Body of pancreas (tissue), 4 donors: ENCODE measurements at places on chromosomes 12 and 14.
A peak's percentile ranks its signal among the peaks of the same experiment; 100 is the strongest.

- H3K4me1 ChIP-seq, result no peaks in the 10 kb centered on the region
- no peak for DNase-seq
- no peaks in the 10 kb centered on the region for H3K27me3 ChIP-seq
- H3K36me3 ChIP-seq, result no peaks in the 10 kb centered on the region
- no peak overlapping the region for H3K4me3 ChIP-seq
These were observed 54.5 kb upstream of the ASPG start for GRCh38 chr14:104030958-104031357.

DNA sequence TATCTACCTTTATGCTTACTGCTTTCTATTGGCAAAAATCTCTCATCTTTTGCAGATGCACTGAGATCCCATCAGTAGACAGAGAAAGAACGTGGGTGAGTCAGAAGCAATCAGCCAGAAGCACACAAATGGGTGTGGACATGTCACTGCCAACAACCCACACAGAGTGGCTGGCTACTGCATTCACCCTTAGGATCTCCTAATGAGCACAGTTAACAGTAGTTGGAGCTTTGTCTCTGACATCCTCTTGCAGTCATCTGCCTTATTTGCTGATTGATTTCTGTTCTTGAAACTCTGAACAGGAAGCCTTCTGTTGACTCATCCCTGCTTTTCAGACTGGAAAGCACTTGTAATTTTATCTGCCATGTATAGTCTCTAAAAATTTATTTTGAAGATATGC, 117.2 kb downstream of the RGS6 start:
- no peaks in the 10 kb centered on the region for H3K36me3 ChIP-seq
- DNase-seq, result no peak
- no peaks in the 10 kb centered on the region for H3K4me1 ChIP-seq
- no peaks in the 10 kb centered on the region for H3K27me3 ChIP-seq
- H3K4me3 ChIP-seq, result no peak overlapping the region

- H3K27me3 ChIP-seq, result no peaks in the 10 kb centered on the region
- no peaks in the 10 kb centered on the region for H3K36me3 ChIP-seq
- DNase-seq, result no peak
- peaks cover 3% of the 10 kb centered on the region for H3K4me1 ChIP-seq
- H3K27ac ChIP-seq, result no peak overlapping the region
These were observed 37.6 kb downstream of the SINHCAF start for GRCh38 chr12:31288381-31288780.

DNA sequence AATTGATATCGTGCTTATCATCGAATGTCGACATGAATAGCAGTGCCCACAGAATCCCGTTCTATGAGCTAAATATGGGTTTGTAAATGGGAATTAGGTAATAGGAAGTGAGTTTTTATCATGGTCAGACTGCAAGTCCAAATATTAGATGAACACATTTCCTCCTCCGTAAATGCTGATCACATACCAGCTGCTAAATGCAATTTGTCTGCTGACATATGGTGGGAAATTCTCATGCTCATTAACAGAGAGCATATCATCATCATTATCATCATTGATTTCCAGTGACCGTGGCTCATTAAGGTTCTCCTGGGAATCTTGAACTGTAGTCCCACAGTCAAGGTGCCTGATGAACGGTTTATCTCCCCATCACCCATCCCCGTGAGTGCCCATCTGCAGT, 998.8 kb upstream of the TMEM132C start:
- no peak for DNase-seq
- no peak overlapping the region for H3K27ac ChIP-seq
- H3K4me3 ChIP-seq, result no peak overlapping the region
- H3K4me1 ChIP-seq, result no peaks in the 10 kb centered on the region
- H3K27me3 ChIP-seq, result no peaks in the 10 kb centered on the region

GRCh38 chr12:22899184-22899583, 274.2 kb downstream of the ETNK1 start:
- peaks cover 5% of the 10 kb centered on the region for H3K4me1 ChIP-seq
- H3K4me3 ChIP-seq, result no peak overlapping the region
- no peaks in the 10 kb centered on the region for H3K27me3 ChIP-seq
- no peak overlapping the region for H3K27ac ChIP-seq
- H3K36me3 ChIP-seq, result no peaks in the 10 kb centered on the region
- no peak for DNase-seq

DNA sequence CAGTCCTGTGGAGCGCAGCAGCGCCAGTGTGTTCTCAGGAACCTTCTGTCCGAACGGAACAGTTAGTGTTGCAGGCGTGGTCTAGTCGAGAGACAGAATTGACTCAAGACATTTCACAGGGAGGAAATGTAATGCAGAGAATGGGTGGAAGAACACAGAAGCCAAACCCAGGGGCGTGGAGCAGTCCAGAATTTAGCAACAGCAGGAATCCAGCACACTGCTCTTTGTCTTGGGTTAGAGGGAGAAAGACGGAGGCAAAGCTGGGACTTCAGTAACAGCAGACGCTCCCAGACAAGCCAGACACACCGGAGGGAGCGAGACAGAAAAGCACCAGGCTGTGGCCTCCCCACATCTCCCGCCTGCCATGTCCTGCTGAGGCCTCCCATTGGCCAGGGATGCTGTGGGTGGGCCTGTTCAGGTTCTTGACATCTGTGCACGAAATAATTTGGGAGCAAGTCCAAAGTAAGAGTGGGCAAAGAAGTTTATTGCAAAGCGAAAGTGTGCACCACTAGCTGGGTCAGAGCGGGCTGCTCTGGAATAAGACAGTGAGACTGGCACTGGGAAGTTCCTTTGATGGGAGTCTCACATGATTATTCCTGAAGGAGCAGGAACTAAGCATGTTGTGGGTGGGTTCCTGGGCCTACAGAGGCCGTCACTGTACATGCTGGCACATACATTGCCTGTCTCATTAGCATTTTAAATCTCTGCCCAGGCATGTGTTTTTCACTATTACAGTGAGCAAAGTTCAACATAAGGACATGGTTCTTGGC, 339.3 kb upstream of the SFSWAP start:
- no peaks in the 10 kb centered on the region for H3K36me3 ChIP-seq
- H3K4me3 ChIP-seq, result no peak overlapping the region
- H3K4me1 ChIP-seq, result no peaks in the 10 kb centered on the region

- peak overlapping the region; percentile 32 for H3K4me3 ChIP-seq
- no peaks in the 10 kb centered on the region for H3K36me3 ChIP-seq
- H3K27ac ChIP-seq, result peak overlapping the region; percentile 69
- no peaks in the 10 kb centered on the region for H3K27me3 ChIP-seq
These were observed 677 bp downstream of the C12orf75 start for GRCh38 chr12:105330931-105331804.

- H3K36me3 ChIP-seq, result no peaks in the 10 kb centered on the region
- DNase-seq, result no peak
- H3K27me3 ChIP-seq, result no peaks in the 10 kb centered on the region
- H3K4me3 ChIP-seq, result no peak overlapping the region
These were observed 78.5 kb upstream of the CSRP2 start for GRCh38 chr12:76957301-76957700.

- peak overlapping the region; percentile 84 for H3K27ac ChIP-seq
- no peak for DNase-seq
- H3K4me1 ChIP-seq, result peaks cover 47% of the 10 kb centered on the region
- H3K27me3 ChIP-seq, result no peaks in the 10 kb centered on the region
These were observed 25.9 kb upstream of the HIGD1C start for GRCh38 chr12:50926415-50926814.

GRCh38 chr12:92673756-92674155, 29.0 kb upstream of the PLEKHG7 start:
- no peak overlapping the region for H3K4me3 ChIP-seq
- H3K27ac ChIP-seq, result no peak overlapping the region
- no peaks in the 10 kb centered on the region for H3K27me3 ChIP-seq

- no peak overlapping the region for H3K4me3 ChIP-seq
- no peak for DNase-seq
- no peaks in the 10 kb centered on the region for H3K27me3 ChIP-seq
- H3K27ac ChIP-seq, result no peak overlapping the region
- no peaks in the 10 kb centered on the region for H3K36me3 ChIP-seq
These were observed 312.3 kb upstream of the DIO2 start for GRCh38 chr14:80523518-80524117.

- no peak overlapping the region for H3K27ac ChIP-seq
- H3K36me3 ChIP-seq, result no peaks in the 10 kb centered on the region
- no peak overlapping the region for H3K4me3 ChIP-seq
These were observed 104.4 kb upstream of the DIO2 start for GRCh38 chr14:80315681-80316080.

GRCh38 chr12:55658635-55659391, 22.1 kb downstream of the OR10P1 start:
- peaks cover 4% of the 10 kb centered on the region for H3K4me1 ChIP-seq
- H3K36me3 ChIP-seq, result no peaks in the 10 kb centered on the region
- DNase-seq, result no peak
- H3K4me3 ChIP-seq, result no peak overlapping the region
- no peak overlapping the region for H3K27ac ChIP-seq

- peak; percentile 26 for DNase-seq
- H3K27ac ChIP-seq, result no peak overlapping the region
- H3K4me1 ChIP-seq, result no peaks in the 10 kb centered on the region
These were observed 31.1 kb downstream of the CCDC177 start for GRCh38 chr14:69543341-69544115.

GRCh38 chr12:49825971-49826421, 2.2 kb downstream of the NCKAP5L start:
- H3K36me3 ChIP-seq, result no peaks in the 10 kb centered on the region
- H3K27me3 ChIP-seq, result no peaks in the 10 kb centered on the region
- no peak overlapping the region for H3K4me3 ChIP-seq
- peak overlapping the region; percentile 69 for H3K27ac ChIP-seq
- H3K4me1 ChIP-seq, result peaks cover 21% of the 10 kb centered on the region

- H3K27ac ChIP-seq, result peak within 1 kb of the TSS; percentile 51
- H3K4me1 ChIP-seq, result peaks cover 25% of the 10 kb centered on the region
- peak within 1 kb of the TSS; percentile 90 for H3K4me3 ChIP-seq
- H3K36me3 ChIP-seq, result no peaks in the 10 kb centered on the region
These were observed at the start of gene ZBTB39 for GRCh38 chr12:57005980-57006808. ZBTB39 (minus strand) TSS chr12:57006546; CDS start chr12:57004917, 1,629 bp downstream.

GRCh38 chr12:95674631-95675030, 115.9 kb downstream of the NTN4 start:
- no peak overlapping the region for H3K27ac ChIP-seq
- no peak for DNase-seq
- H3K36me3 ChIP-seq, result no peaks in the 10 kb centered on the region
- peaks cover 11% of the 10 kb centered on the region for H3K4me1 ChIP-seq

DNA sequence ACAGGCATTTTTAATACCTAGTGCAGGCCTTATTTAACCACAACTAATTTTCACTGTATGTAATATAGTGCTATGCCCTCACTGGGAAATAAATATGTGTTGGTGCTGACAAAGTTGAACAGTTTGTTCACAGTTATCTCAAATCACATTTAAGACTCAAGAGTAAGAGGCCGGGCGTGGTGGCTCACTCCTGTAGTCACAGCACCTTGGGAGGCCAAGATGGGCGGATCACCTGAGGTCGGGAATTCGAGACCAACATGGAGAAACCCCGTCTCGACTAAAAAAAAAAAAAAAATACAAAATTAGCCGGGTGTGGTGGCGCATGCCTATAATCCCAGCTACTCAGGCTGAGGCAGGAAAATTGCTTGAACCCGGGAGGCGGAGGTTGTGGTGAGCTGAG, 22.9 kb upstream of the TEAD4 start:
- DNase-seq, result no peak
- no peak overlapping the region for H3K27ac ChIP-seq
- no peak overlapping the region for H3K4me3 ChIP-seq
- H3K4me1 ChIP-seq, result no peaks in the 10 kb centered on the region
- H3K27me3 ChIP-seq, result no peaks in the 10 kb centered on the region
- H3K36me3 ChIP-seq, result no peaks in the 10 kb centered on the region

DNA sequence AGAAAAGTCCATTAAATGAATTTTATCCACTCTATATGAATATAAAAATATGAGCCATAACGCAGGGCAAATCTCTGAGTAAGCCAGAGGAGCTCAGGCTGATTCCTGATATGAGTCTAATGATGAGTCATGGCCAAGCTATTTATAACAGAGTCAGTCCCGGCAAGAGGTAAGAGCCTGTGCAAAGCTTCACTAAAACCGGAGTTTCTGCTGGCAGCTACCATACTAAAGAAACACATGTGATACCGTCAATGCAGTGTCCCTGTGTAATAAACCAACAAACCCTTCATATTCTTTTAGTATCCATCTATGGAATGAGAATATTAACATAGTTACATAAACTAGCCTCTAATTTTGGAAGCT, 319.4 kb downstream of the KCNC2 start:
- no peaks in the 10 kb centered on the region for H3K27me3 ChIP-seq
- H3K36me3 ChIP-seq, result no peaks in the 10 kb centered on the region
- DNase-seq, result peak; percentile 24
- H3K27ac ChIP-seq, result peak overlapping the region; percentile 69
- H3K4me3 ChIP-seq, result no peak overlapping the region
- H3K4me1 ChIP-seq, result peaks cover 7% of the 10 kb centered on the region

DNA sequence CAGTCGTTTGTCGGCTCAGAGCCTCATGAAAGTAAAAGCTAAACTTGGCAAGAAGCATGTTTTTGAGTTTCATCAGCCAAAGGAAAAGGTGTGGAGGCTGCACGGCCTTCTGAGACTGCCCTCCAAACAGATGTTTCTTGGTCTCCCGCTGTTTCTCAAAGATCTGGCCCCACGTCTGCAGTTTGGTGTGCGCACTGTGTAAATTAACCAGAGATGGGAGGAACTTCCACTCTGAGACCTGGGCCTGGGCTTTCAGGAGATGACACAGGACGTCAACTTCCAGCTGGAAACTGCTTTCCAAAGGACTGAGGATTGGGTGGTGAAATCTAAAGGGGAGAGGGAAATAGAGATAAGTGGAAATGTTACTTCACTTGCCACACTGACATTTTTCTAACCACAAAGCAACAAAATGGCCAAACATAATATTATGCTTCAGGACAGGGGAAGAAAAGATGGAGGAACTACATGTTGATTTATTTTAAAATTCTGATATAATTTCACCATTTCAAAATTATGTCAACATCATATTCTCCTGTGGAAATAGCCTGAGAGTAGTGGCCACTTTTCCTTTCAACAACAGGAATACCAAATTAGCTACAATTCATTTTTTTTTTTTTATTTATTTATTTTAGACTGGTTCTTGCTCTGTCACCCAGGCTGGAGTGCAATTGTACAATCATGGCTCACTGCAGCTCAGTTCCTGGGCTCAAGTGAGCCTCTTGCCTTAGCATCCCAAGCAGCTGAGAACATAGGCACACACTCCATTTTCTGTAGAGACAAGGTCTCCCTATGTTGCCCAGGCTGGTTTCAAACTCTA, 27.6 kb downstream of the KICS2 start:
- H3K4me3 ChIP-seq, result no peak overlapping the region
- H3K4me1 ChIP-seq, result no peaks in the 10 kb centered on the region

GRCh38 chr14:87772854-87773253, 220.1 kb downstream of the GALC start:
- H3K27ac ChIP-seq, result no peak overlapping the region
- H3K36me3 ChIP-seq, result no peaks in the 10 kb centered on the region
- no peaks in the 10 kb centered on the region for H3K27me3 ChIP-seq

- no peaks in the 10 kb centered on the region for H3K27me3 ChIP-seq
- peaks cover 9% of the 10 kb centered on the region for H3K4me1 ChIP-seq
- no peak for DNase-seq
- H3K27ac ChIP-seq, result no peak overlapping the region
These were observed 126.6 kb downstream of the DAAM1 start for GRCh38 chr14:59314953-59315599.
